H54 (cell line): ENCODE measurements at places on chromosomes 2 and 18.

- DNase-seq, result no peak
These were observed 533.0 kb downstream of the PLCL1 start for GRCh38 chr2:198337368-198337767.

- DNase-seq, result no peak
These were observed 181.3 kb upstream of the EPHA4 start for GRCh38 chr2:221753401-221753800.

GRCh38 chr2:1727796-1728474, 16.4 kb downstream of the PXDN start:
- no peak for DNase-seq

DNA sequence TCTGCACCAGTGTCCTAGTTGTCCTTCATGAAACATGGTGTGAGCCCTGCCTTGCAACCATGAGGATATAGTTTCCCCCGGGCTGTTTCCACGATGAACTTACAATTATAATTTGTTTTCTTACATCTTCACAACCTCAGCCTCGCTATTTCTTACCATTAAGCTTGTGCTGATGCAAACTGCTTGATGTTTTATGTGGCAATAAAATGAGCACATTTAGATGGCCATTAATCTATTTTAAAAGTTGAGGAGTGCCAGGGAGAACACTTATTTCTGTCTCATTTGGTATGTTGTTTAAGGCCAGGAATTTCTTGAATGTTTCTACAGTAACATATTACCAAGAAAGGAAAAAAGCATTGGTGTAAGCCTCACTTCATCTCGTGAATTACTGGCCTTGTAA, 214.5 kb upstream of the SLC8A1 start:
- no peak for DNase-seq

DNA sequence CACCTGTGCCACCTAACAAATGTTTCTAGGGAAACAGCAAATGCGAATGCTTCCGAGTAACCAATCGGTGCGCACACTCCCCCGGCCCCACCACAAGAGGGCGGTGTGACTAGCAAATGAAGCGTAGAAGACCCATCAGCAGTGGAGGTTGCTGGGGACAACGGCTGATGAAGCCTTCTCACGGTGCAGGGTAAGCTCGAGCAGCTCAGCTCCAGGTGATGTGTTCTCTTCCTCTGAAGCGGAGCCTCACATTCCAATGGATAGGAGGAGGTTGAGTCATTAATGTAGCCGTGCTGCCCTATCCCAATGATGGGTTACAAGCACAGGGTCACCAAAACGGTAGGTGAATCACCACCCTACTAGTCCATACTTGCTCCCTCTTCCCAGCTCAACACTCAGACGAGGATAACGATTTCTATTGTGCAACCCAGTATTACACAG, 127.6 kb upstream of the TWIST2 start:
- DNase-seq, result peak; percentile 52

DNA sequence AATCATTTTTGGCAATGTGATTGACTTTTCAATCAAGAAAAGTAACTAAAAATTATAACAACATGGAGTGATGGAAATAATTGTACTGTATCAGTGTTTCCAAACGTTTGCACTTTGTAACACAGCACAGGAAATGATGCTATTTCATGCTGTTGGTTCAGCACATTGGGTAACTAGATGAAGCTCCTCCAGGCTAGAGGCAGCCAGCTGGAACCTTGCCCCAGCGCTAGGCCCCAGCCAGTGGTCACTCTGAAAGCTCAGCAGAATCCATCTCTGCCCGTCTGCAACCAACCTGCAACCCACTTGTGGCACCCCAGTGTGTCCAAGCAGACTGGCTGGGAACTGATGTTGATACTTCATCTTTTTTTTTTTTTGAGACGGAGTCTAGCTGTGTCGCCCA, 15.3 kb downstream of the UNC50 start:
- no peak for DNase-seq

DNA sequence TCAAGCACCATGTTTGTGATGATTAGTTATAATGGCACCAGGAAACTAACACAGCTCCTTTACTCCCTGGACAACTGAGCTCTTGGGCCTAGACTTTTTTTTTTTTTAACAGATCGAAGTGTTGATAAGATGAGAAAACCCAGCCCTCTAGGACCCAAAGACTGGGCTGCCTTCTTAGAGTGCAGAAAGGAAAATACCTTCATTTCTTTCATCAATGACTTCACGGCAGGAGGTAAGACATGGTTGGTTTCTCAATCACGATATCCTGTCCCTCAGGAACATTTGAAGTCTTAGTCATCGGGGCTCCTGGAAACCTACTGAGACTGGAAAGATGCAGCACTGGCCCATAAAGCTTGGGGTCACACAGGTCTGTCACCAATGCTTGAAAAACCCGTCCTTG, 84.7 kb downstream of the TNFRSF11A start:
- no peak for DNase-seq

DNA sequence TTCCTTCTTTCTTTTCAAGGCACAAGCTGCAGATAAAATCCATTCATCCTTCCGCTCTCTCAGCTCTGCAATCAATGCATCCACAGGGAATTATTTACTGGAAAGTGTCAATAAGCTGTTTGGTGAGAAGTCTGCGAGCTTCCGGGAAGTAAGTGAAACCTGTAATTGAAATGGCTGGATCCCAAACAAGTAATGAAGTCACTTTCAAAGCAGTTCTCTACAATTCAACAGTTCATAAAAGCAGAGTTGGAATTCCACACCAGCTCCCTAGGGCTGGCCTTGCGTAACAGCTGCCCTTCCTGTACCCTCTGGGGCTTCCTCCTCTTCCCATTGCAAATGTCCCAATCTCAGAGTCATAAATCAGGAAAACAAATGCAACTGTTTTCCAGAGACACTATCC, 9.6 kb downstream of the SERPINB2 start:
- no peak for DNase-seq

- DNase-seq, result no peak
These were observed 32.3 kb upstream of the ZBTB7C start for GRCh38 chr18:48441405-48441881.

- DNase-seq, result no peak
These were observed 51.0 kb downstream of the TSHZ1 start for GRCh38 chr18:75261430-75262223.

DNA sequence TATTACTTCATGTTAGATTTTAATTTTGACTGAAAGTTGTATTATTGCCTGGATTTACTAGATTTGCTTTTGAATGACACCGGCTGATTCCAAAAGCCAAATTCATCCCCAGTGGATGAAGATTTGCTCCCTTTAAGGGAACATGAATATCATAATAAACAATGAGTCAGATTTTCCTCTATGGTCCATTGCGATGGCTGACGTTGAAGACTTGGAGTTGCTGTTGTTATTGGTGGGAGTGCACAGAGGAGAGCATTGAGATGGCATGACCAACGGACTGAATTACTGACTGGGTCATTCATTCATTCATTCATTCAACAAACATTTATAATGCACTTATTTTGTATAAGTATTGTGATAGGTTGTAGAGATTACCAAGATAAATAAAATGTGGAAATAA, 33.4 kb upstream of the LYPD1 start:
- no peak for DNase-seq

DNA sequence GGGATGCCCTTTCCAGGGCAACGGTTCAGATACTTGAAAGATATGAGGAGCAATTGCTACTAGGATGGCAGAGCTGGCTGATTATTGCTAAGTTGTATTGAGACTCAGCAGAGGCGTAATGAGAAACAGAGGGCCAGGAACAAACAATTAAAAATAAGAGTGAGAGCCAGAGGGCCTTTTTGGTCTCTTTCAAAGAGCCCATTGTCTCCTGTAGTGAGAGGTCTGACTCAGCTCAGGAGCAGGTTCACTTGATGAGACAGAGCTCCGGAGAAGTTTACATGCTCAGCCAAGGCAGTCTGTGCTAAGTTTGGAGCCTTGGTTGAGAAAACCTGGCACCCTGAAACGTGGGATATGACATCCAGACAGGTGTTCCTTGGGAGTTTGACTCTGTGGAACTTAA, 303.9 kb upstream of the DLGAP1 start:
- no peak for DNase-seq

- DNase-seq, result no peak
These were observed 61.2 kb upstream of the POMC start for GRCh38 chr2:25229279-25230197.

DNA sequence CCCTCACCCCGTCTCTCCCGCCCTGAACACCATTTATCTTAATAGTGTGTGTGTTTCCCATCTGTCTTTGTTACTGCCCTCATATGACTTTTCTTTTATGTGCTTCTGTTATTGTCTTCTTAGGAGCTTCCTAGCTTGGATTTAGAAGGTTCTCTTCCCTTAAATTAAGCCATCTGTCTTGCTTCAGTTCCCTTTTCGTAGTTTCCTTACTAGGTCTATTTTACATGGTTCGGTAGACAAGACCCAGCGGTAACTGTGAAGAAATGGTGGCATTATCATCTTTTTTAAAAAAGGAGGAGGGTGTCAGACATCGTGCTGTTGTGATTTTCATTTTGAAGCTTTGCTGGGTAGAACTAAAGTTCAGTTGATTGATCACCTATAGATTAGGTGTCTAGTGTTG, 10.3 kb downstream of the NCK2 start:
- DNase-seq, result no peak

GRCh38 chr2:237322564-237322963, 91.4 kb downstream of the COL6A3 start:
- no peak for DNase-seq

- DNase-seq, result no peak
These were observed 13.1 kb downstream of the ASPRV1 start for GRCh38 chr2:69948032-69948962.

DNA sequence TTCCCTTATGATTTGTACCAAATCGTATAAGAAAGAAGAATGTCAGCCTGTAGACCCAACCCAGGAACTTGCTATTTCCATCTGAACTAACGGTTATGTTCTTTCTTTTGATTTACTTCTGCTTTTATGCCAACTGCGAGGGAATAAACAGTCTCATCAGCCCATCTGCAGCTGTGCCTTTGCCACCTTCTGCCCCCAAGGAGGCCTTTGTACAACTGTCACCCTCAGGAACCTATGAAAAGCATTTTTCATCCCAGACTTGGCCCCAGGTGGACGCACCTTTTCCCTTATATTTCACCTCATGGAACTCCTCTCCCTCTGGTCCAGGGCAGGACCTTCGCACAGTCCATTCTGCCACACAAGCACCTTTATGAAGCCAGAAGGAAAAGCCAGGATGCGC, 109.8 kb downstream of the AOX1 start:
- DNase-seq, result no peak
